ENCODE measurements at places on chromosomes 13 and 19.

GRCh38 chr19:7618348-7618747 is 11.0 kb downstream of the XAB2 start:
- no peak for DNase-seq

- DNase-seq = no peak
Observed at GRCh38 chr13:108276060-108276459, 6.5 kb downstream of the TNFSF13B start.

- DNase-seq = no peak
Observed at GRCh38 chr19:485583-486236, 10.6 kb upstream of the MADCAM1 start.

DNA sequence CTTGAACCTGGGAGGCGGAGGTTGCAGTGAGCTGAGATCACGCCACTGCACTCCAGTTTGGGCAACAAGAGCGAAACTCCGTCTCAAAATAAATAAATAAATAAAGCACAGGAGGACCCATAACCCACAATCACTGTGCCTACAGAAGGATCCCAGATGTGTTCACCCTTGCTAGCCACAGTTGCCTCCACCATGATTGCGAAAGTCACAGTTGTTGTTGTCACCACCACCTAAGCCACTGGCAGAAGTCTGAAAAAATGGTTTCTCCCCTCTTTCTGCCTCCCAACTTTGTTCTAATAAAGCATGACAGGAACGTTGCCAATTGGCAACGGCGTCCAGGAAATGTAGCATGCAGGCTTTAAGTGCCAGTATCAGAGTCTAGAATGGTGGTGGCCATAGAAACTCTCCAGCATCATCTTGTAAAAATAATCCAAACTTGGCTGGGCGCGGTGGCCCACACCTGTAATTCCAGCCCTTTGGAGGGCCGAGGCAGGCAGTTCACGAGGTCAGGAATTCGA is 2.2 kb upstream of the EPS15L1 start:
- DNase-seq = no peak

DNA sequence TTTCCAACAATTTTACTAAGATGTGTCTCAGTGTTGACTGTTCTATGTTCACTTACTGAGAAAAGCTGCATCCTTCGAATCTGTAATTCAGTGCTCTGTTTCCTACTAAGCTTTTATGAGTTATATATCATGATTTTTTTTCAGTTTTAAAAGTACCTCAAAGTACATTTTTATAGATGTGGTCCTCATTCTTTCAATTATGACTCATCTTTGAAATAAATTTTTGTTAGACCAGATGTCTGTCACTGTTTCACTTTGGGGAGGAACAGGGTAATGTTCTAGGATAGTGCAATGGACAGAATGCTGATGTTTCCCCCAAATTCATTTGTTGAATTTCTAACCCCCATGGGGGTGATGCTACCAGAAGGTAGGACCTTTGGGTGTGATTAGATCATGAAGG is 74.8 kb downstream of the NALCN start:
- DNase-seq = no peak
